Large intestine (tissue), 12 donors: ENCODE measurements at places on chromosomes 2 and 18. TPM values are rescaled to one million over a fixed set of nuclear protein-coding genes. Genes with fewer than 3 reads are reported as not detected.

MC2R gene
- 0.06 TPM for polyA plus RNA-seq

DOK6 gene
- polyA plus RNA-seq, result 3.7 TPM

VWC2L gene
- polyA plus RNA-seq, result 0.03 TPM

KIF1A gene
- 15.8 TPM for polyA plus RNA-seq

LBX2 gene
- polyA plus RNA-seq, result 47.8 TPM

CD8B gene
- polyA plus RNA-seq, result 7.3 TPM

GRCh38 chr2:38549071-38549704, 53.5 kb downstream of the HNRNPLL start:
- no peak for DNase-seq
- no peak overlapping the region for H3K4me3 ChIP-seq
- no peaks in the 10 kb centered on the region for H3K4me1 ChIP-seq
- no peak overlapping the region for H3K27ac ChIP-seq
- peaks cover 2% of the 10 kb centered on the region for H3K36me3 ChIP-seq
- H3K27me3 ChIP-seq, result no peaks in the 10 kb centered on the region

GRCh38 chr2:176114120-176114929, 2.3 kb upstream of the HOXD10 start:
- peaks cover 100% of the 10 kb centered on the region for H3K27me3 ChIP-seq
- H3K4me3 ChIP-seq, result no peak overlapping the region

DNA sequence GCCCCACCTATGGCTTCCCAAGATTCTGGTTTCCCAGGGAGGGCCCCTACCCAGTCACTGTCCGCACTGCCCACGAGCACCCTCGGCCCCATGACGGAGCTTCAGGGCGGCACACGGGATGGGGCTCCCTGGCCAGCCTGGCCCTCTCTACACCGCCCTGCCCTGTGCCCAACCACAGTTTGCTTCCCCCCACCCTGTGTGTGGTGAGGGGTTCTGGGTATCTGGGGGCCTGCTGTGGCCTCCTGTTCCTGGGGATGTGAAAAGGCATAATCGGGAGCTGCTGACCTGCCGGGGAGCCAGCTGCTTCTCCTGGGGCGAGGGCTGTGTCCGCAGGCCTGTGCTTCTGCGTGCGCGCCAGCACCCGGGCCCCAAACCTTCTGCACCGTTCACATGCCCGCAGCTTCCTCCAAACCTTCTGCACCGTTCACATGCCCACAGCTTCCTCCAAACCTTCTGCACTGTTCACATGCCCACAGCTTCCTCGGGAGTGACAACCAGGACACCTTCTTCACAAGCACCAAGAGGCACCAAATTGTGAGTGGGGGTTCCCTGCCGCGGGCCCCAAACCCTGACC, 12.4 kb downstream of the ANO7 start:
- no peaks in the 10 kb centered on the region for H3K36me3 ChIP-seq
- no peaks in the 10 kb centered on the region for H3K27me3 ChIP-seq
- H3K4me1 ChIP-seq, result no peaks in the 10 kb centered on the region
- no peak for DNase-seq
- H3K27ac ChIP-seq, result no peak overlapping the region

DNA sequence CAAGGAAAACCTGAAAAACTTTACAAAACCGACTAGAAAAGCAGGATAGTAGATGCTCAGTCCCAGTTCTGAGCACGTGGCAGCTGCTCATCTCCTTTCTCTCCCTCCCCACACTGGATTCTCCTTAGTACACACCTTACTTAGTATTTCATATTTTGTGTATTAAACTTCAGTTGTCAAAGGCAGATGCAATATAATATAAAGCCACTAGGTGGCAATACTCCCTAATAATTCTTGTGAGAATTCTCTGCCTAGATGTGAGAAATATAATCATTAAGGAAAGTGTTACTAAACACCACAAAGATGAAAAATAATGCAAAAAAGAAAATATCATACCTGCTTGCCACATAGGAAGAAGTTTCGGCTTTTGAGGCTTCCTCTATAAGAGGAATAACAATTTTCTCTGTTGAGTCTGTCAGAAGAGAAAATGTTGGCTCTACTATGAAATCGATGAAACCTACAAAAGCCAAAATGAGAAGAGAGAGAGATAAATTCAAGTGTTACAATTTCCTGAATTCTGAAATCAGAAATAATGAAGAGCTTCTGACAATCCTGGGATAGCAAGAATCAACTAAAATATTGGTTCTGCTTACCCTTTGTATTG, 200.6 kb downstream of the PPP1R1C start:
- no peak overlapping the region for H3K27ac ChIP-seq
- no peaks in the 10 kb centered on the region for H3K36me3 ChIP-seq
- DNase-seq, result no peak
- no peak overlapping the region for H3K4me3 ChIP-seq
- no peaks in the 10 kb centered on the region for H3K27me3 ChIP-seq
- no peaks in the 10 kb centered on the region for H3K4me1 ChIP-seq

DNA sequence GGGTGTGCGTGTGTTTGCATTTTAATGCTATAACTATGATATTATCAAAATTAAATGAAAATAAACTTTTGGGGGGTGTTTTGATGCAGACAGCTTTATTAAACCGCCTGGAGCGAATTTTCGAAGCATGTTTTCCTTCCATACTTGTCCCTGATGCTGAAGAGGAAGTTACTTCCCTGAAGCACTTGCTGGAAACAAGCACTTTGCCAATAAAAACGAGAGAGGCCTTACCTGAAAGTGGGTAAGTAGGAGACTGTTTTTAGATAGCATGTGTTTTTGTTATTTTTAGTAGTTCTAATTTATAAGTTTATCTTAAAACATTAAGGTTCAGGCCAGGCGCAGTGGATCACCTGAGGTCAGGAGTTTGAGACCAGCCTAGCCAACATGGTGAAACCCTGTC, 43.3 kb downstream of the AFTPH start:
- no peaks in the 10 kb centered on the region for H3K4me1 ChIP-seq
- no peak overlapping the region for H3K4me3 ChIP-seq
- peaks cover 17% of the 10 kb centered on the region for H3K36me3 ChIP-seq

DNA sequence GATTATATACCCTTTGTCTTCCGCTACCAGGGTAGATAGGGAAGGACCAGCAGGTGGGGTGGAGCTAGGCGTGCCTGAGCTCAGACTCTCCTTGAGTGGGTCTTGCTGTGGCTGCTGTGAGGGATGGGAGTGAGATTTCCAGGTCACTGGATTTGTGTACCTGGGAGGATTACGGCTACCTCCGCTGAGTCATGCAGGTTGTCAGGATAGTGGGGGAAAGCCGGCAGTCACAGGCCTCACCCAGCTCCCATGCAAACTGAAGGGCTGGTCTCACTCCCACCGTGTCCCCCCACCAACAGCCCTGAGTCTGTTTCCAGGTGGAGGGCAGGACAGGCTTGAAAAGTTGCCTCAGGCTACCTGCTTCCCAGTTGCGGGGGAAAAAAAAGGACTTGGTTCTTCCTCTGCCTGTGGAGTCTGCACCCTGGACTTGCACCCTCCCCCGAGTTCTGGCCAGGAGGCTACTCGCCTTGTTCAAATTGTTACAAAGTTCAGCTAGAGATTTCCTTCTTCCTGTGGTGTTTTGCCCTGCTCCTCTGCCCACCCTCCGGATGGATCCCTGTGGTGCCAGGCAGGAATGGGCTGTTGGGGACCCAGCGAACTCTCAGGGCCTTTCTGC, 268.3 kb downstream of the VAPA start:
- H3K27ac ChIP-seq, result no peak overlapping the region
- H3K27me3 ChIP-seq, result no peaks in the 10 kb centered on the region
- peaks cover 2% of the 10 kb centered on the region for H3K4me1 ChIP-seq
- peak; percentile 39 for DNase-seq

GRCh38 chr2:224525774-224526173, 59.4 kb downstream of the CUL3 start:
- no peaks in the 10 kb centered on the region for H3K4me1 ChIP-seq
- H3K27me3 ChIP-seq, result no peaks in the 10 kb centered on the region
- H3K36me3 ChIP-seq, result peaks cover 4% of the 10 kb centered on the region

- no peak overlapping the region for H3K4me3 ChIP-seq
- H3K36me3 ChIP-seq, result peaks cover 38% of the 10 kb centered on the region
- no peaks in the 10 kb centered on the region for H3K4me1 ChIP-seq
Observed at GRCh38 chr18:79916128-79916494, 35.3 kb downstream of the SLC66A2 start.

DNA sequence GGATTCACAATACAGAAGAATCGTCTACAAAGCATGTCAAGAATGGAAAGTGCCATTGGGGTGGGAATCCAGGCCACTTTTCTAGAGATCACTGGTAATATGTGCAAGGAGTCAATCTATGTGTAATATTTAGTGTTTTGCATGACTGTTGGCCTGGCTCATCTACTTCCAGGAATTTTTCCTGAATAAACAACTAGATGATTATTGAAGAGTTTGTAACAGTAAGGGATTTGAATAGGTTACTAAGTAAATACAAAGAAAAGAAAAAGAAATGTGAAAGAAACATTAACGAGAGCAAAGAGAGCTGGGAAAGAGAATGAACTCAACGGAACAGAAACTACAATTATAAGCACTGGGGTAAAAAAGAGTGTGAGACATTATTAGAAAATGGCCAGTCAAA, 406.0 kb downstream of the TGIF1 start:
- H3K4me3 ChIP-seq, result no peak overlapping the region
- no peaks in the 10 kb centered on the region for H3K27me3 ChIP-seq
- no peak overlapping the region for H3K27ac ChIP-seq
- no peaks in the 10 kb centered on the region for H3K4me1 ChIP-seq
- no peak for DNase-seq

DNA sequence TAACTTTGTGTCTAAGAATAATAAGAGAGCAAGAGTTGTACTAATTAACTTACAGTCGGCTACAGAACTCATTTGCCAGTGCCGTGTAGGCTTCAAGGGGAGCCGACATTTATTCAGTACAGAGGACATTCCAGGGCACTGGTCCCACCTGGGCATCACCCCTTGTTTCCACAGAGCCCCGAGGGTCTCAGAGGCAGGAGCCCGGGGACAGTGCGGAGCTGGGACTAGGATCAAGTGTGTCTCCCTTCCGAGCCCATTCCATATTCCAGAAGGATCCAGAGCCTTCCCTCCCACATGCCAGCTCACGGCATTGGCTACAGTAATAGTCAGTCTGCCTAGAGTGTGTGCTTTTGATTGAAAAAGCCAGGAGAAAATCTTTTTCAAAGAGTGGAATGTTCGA, 71.5 kb upstream of the CTDP1 start:
- no peaks in the 10 kb centered on the region for H3K27me3 ChIP-seq
- H3K27ac ChIP-seq, result no peak overlapping the region
- H3K4me3 ChIP-seq, result no peak overlapping the region
- no peak for DNase-seq

GRCh38 chr18:68548904-68549870, 165.7 kb downstream of the TMX3 start:
- no peaks in the 10 kb centered on the region for H3K27me3 ChIP-seq
- DNase-seq, result peak; percentile 7
- no peaks in the 10 kb centered on the region for H3K36me3 ChIP-seq
- no peak overlapping the region for H3K4me3 ChIP-seq

DNA sequence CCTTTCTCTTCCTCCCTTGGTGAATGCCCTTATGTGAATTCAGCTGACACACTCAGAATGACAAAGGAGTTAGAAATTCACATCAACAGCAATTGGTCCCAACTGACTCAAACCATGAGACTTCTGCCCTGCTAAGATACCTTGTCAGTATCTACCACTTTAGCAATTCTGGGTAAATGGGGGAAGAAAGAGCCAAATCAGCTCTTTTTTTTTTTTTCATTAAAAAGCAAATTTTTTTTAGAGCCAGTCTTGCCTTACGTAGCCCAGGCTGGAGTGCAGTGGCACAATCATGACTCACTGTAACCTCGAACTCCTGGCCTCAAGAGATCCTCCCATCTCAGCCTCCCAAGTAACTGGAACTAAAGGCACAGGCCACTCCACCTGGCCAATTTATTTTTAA, 1.7 kb upstream of the PPP4R1 start:
- peaks cover 11% of the 10 kb centered on the region for H3K4me1 ChIP-seq
- no peaks in the 10 kb centered on the region for H3K27me3 ChIP-seq
- H3K36me3 ChIP-seq, result peaks cover 5% of the 10 kb centered on the region
- DNase-seq, result no peak

DNA sequence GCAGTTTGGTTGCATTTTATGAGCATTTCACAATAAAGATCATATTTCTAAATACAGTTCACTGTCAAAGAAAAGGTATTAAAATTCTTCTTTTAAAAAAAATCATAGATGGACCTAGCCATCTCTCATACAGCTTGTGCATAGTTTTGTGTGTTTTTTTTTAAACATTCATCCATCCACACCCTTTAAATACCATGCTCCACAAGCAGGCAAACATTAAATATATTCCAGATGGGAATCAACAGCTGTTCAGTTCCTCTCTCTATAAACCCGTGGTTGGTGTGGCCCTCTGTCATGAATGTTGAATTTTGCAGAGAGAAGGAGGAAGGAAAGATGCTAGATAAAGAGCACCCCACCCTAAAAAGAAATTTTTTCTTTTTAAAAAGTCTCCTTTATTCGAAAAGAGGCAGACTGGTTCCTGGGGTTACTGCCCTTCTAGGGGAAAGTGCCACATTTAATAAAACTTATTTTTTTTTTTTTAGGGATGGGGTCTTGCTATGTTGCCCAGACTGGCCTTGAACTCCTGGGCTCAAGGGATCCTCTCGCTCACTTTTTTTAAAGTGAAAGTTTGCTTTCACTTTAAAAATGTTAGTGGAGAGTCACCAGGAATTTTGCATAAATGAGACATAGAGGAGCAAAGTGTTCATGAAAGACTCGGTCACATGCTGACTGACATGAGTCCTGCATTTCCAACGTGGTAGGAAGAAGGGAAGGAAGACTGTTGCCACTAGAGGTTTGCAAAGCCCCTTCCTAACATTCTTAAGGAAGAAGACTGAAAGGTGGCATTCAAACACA, 73.9 kb upstream of the LMAN1 start:
- H3K27me3 ChIP-seq, result no peaks in the 10 kb centered on the region
- no peak overlapping the region for H3K27ac ChIP-seq
- H3K4me3 ChIP-seq, result no peak overlapping the region
- no peaks in the 10 kb centered on the region for H3K36me3 ChIP-seq
- H3K4me1 ChIP-seq, result no peaks in the 10 kb centered on the region

- H3K36me3 ChIP-seq, result no peaks in the 10 kb centered on the region
- DNase-seq, result no peak
- H3K4me1 ChIP-seq, result no peaks in the 10 kb centered on the region
- no peak overlapping the region for H3K4me3 ChIP-seq
- no peak overlapping the region for H3K27ac ChIP-seq
Observed at GRCh38 chr2:82789851-82790205, 1669.3 kb downstream of the SUCLG1 start.

- no peaks in the 10 kb centered on the region for H3K27me3 ChIP-seq
- no peak overlapping the region for H3K4me3 ChIP-seq
- no peak overlapping the region for H3K27ac ChIP-seq
Observed at GRCh38 chr2:168992591-168993349, 38.4 kb downstream of the ABCB11 start.

DNA sequence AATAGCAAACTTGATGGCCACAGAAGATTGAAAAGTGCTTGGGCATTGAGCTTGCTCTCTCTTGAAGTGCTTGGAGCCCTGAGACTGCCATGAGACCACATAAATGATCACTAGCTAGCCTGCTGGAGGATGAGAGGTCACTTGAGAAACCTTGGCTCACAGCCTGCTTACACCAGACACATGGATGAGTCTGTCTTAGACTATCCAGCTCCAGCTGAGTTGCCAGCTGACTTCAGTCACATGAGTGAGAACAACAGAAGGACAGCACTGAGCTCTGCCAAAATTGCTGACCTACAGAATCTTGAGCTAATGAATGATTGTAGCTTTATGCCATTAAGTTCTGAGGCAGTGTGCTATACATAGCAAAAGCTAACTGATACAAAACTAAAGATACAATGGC, 18.1 kb downstream of the NABP1 start:
- no peaks in the 10 kb centered on the region for H3K36me3 ChIP-seq
- H3K27ac ChIP-seq, result peak overlapping the region; percentile 32
- peaks cover 17% of the 10 kb centered on the region for H3K4me1 ChIP-seq
- no peak overlapping the region for H3K4me3 ChIP-seq
- H3K27me3 ChIP-seq, result no peaks in the 10 kb centered on the region
